ENCODE measurements at places on chromosomes 4 and X.

GRCh38 chrX:32170481-32170880 is 1040.9 kb downstream of the DMD start:
- no peak for DNase-seq

GRCh38 chr4:69490271-69490670 is 5.4 kb downstream of the UGT2B4 start:
- no peak for DNase-seq

DNA sequence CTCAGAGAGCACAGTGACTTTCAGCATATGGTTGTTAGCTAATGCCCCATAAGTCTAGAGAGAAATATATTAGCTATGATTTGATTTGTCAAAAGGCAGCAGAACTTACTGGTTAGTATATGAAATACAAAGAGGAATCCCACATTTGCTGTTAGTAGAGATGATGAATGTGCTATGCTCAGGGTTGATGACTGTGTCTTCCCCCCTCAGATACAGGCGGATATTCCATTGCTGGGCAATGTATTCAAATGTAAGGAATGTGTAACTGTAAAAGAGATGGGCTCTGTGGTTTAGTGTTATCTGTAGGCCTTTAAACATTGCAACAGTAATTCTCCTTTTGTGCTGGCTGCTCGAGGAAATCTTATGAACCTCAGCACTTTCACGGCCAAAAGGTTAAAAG is 528.9 kb upstream of the ARX start:
- no peak for DNase-seq

DNA sequence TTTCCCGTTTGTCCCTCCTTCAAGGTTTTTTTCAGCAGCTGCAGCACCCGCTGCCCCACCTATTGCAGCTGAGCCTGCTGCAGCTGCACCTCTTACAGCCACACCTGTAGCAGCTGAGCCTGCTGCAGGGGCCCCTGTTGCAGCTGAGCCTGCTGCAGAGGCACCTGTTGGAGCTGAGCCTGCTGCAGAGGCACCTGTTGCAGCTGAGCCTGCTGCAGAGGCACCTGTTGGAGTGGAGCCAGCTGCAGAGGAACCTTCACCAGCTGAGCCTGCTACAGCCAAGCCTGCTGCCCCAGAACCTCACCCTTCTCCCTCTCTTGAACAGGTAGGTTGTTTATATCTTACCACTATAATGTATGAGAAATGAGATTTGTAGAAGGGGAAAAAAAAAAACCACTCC is 4.5 kb downstream of the PRR27 start:
- no peak for DNase-seq

DNA sequence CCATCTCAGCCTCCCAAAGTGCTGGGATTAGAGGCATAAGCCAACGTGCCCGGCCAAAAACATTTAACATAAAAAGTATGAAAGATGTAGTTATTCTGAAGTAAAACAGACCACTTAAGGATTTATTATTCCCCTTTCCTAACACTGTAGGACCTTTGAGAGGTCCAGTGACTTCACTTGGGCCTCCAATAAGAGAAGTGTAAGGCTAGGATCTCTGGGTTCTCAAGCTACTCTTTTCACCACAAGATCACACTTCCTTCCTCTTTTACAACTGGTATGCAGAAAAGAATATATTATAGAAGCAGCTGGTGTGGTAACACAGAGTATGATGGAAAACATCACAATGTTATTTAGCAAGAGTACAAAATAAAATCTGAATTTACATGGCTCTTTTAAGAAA is 30.2 kb upstream of the CCNG2 start:
- no peak for DNase-seq

DNA sequence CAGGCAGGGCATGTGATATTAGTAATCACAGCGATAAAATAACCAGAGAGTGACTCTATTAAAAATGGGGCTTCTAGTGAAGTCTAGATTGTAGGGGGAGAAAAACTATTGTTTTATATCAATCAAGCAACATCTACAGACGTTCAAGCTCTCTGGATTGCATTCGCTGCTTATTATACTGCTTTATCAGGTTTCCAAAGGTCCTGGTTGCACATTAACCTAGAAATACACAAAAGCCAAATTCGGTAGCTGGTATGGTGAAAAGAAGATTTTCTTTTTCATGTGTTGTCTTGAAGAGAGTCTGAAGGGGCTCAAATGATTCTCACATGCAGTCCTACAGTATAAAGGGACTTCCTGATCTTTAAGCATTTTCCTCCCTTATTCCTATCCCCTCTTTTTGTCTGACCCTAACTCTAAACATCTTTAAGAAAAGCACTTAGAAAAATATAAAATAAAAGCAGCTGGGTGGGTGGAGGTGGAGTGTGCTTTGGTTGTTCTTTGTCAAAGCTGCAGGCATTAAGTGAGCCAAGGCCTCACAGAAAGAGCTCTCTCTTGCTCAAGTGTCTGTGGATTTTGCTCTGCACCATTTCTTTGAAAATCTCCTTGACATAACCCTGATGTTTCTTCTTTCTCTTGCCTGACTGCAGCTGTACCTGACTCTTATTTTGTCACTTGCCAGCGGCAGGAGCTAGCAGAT is 46.1 kb downstream of the MID1IP1 start:
- DNase-seq, result no peak

DNA sequence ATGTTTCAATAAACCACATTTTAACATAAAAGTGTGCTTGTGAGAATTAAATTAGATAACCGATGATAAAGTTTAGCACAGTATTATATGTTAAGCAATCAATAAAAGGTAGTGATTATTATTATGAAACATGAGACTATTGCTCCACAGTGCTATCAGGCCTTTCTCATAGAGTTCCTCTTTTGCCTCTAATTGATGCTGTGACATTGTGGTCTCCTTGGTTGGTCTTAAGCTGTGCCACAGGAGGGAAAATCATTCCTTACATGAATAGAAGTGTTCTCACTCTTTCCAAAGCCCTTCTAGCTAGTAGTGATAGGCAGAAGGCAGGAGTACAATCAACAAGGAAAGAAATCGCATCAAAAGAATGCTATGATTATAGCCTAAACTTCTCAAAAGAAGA is 9.2 kb upstream of the PDHA2 start:
- DNase-seq, result no peak

DNA sequence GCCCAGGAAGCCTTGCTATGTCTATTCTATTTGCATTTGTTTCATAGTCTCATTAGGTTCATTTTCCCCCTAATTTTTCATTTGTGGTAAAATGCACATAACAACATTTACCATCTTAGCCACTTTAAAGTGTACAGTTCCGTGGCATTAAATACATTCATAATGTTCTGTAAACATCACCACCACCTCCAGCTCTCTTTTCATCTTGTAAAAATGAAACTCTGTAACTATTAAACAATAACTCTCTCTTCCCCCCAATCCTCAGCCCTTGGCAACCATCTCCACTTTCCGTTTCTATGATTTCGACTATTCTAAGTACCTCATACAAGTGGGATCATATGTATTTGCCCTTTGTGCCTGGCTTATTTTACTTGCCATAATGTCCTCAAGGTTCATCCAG is 19.9 kb downstream of the ARHGEF38 start:
- no peak for DNase-seq

DNA sequence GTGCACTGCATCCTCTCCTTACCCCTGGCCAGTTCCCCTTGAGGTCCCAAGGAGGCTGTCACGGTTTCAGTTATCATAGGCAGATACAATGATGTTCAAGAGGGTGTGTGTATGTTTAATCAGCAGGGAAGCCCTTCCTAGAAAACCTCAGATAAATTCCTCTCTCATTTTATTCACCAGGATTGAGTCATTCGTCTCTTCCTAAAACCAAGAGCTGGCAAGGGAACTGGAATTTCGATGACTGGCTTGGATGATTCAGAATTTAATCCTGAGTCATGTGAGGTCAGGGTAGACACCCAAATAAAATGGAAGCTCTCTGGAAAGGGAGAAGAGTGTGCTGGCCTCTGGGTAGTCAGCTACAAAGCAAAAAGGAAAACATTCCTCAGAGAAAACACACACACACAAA is 106.2 kb upstream of the RAPGEF2 start:
- no peak for DNase-seq

GRCh38 chr4:142128529-142128928 is 492.1 kb downstream of the IL15 start:
- no peak for DNase-seq

DNA sequence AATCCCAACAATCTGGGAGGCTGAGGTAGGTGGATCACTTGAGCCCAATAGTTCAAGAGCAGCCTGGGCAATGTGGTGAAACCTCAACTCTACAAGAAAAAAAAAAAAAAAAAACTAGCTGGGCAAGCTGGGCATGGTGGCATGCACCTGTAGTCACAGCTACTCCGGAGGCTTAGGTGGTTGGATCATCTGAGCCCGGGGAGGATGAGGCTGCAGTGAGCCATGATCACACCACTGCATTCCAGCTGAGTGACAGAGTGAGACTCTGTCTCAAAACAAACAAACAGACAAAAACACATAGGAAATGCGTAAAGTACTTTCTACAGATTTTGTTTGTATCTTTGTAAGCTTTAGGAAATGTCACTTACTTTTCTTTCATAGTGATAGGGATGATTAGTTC is 307.2 kb upstream of the NR3C2 start:
- no peak for DNase-seq

GRCh38 chrX:107736781-107737531 is 38.6 kb downstream of the TSC22D3 start:
- DNase-seq, result no peak

- DNase-seq, result no peak
These were observed 101.4 kb downstream of the FNIP2 start for GRCh38 chr4:158870282-158870625.

- DNase-seq, result no peak
These were observed 6.7 kb downstream of the BBS12 start for GRCh38 chr4:122739174-122739573.

DNA sequence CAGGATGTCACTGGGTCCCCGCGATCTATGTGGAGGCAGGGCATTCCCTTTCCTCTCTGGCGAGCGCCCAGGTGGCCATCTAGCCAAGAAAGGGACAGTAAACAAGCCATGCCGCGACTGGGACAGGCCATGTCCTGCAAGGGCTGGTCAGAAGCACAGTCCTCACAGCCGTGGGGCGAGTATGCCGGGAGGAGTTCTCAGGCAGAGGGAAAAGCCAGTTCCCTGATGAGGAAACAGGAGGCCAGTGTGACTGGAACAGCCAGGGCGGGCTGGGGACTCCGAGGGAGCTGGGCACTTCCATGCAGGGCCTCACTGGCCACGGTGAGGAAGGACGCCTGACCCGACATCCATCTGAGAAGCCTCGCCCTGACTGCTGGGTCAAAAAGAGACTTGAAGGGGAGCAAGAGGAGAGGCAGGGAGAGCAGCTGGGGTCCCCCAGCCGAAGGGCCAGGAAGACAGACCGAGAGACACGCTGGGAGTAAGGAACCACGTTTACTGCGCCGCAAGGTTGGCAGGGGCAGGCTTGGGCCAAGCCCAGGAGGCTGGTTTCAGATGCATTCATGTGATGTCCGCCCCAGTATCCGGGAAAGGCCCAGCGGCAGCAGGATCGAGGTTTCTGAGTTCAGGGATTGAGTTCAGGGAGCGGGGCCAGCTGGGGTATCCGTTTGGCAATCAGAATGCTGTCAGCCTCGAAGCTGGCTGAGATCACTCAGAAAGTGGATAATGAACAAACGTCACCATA is 15.0 kb downstream of the CFAP99 start:
- no peak for DNase-seq

DNA sequence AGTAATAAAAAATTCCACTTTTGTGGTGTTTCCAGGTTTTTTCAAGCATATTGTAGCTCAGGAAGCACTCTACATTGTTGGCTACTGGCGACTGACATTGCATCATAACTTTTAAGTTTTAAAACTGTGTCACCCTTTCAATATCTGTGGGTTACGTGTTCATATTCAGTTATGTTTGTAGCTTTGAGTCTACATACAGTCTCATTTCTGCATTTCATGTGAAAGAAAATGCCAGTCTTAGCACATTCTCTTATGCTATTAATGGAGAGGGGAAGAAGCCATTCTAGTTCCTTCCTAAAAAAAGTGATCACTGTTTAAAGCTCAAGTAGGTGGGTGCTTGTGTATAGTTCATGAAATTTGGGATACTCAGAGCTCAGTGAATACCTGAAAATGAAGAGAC is 38.1 kb downstream of the DIAPH2 start:
- DNase-seq, result no peak

DNA sequence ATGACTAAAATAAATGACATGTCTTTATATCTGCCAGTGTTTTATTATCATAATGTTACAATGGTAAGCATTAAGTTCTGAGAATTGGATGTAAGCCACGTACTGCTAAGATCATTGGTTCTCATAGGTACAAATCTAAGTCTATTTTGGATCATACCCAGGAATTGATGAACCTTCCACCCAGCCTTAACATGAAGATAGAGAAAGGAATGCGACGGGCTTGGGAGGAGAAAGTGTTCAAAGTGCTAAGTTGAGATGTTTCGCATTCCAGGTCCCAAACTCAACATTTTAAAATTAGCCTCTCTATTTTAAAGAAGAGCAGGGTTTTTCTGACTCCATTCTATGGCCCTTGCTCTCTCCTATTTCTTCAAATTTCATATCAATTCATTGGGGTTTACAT is 54.9 kb upstream of the FRAS1 start:
- no peak for DNase-seq

DNA sequence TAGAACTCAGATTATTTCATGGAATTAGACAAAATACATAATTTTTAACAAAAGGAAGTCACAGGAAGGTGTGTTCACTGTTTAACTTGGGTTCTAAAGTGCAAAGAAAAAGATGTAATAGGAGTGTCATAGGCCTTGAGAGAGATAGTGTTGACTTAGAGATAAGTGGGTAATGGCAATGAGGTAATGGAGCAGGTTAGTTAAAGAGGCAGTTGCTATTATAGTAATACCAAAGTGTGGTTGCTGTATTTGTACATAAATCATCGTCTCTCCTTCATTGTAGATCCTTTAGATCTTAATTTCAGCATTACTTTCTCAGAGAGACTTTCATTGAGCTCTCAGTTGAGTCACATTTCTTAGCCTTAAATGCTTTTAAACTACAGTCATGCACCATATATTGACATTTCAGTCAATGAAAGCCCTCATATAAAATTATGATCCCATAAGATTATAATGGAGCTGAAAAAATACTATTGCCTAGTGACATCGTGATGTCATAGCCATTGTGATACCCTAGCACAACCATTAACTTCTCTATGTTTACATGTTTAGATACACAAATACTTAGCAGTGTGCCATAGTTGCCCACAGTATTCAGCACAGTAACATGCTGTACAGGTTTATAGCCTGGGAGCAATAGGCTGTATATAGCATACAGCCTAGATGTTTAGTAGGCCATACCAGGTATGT is 245.4 kb downstream of the ADGRL3 start:
- no peak for DNase-seq

- DNase-seq, result no peak
These were observed 53.1 kb downstream of the FUNDC1 start for GRCh38 chrX:44489515-44489914.

- no peak for DNase-seq
These were observed 534.0 kb downstream of the ANKRD50 start for GRCh38 chr4:124178449-124179021.

DNA sequence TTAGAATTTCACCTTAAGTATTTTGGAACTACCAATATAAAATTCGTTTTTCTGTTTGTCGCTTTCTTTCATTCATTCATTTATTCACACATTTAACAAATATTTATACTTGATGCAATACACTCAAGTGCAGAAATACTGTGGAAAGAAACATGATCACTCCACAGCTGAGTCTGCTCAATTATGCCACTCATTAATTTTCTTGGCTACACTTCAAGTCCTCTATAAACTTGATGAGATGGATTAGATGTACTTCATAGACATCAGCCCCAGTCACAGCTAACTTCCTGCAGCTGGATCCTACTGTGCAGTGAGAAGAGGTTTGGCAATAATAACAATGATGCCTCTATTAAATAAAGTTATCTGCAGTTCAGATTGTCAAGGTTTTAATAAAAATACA is 208.1 kb downstream of the PDGFC start:
- no peak for DNase-seq

- no peak for DNase-seq
These were observed 3.6 kb downstream of the GTPBP6 start for GRCh38 chrX:314781-315595.

GRCh38 chr4:147773261-147774184 is 41.6 kb downstream of the ARHGAP10 start:
- no peak for DNase-seq
